Stimulated activated CD4-positive, alpha-beta T cell treated with anti-CD3 and anti-CD28 coated beads, Interleukin-1b, Interleukin-23, amount 100 ng/mL, for 1 hour (primary cell): ENCODE measurements at places on chromosomes 7 and 10.

- DNase-seq, result no peak
Observed at GRCh38 chr7:98125759-98126158, 19.1 kb downstream of the LMTK2 start.

DNA sequence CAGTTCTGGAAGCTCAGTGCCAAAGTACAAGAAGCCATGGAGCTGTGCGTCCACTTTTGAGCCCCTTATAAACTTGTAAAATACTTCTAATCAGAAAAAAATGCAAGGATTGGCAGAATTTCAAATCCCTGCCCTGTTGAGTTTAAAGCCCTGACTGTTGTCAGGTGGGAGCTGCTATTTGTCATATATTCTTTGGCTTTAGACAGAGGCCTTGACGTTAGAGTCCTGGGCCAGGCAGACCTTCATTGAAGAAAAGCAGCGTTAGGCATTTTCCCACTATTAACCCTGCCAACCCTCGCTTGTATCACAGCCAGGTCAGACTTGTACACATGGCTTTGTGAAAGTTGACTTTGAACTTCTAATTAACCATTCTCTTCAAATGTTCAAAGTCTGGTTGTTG lies 155.4 kb downstream of the TWIST1 start:
- no peak for DNase-seq

DNA sequence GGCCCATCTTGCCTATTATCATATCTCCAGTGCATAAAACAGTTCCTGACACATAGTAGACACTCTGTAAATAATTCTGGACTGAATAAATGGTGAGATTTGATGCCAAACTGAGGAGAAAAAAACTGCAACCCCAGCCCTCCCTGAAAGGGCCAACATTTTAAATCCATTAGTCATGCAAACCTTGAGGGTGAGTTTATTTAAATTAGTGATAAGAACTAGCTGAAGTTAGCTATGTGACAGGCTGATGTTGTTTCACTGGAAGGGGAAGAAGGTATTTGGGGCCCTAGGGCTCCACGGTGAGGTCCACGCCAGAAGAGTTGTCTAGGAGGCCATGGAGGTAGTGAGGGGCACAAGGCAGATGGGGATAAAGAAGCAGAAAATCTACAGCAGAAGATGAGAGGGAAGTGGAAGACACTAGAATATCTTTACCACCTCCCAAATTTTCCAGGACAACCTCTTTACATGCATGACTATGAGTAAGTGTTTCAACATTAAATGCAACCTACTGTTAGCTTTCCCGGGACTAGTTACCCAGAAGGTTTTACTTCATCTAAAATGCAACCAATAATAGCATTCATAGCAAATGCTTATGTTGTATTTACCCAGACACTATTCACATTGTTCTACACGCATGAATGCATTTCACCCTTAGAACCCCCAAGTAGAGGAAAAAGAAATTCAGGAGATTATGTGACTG lies 183.2 kb upstream of the LYZL1 start:
- DNase-seq, result no peak

DNA sequence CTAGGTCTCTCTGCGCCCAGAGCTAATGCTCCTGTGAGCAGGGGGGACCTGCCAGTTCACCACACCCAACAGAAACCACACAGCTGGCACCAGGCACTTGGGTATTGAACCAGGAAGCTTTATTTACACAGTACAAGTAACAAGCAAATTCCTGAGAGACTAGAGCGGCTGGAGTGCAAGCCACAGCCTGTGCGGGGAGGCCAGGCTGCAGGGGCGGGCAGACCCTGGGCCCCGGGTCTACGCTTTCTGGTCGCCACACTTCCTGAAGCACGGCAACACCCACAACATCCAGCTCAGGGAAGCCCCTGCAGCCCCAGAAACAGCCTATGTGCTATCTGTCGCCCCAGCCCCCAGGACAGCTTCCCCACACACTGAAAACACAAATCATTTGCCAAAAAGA lies 125.0 kb downstream of the FAM53B start:
- no peak for DNase-seq

DNA sequence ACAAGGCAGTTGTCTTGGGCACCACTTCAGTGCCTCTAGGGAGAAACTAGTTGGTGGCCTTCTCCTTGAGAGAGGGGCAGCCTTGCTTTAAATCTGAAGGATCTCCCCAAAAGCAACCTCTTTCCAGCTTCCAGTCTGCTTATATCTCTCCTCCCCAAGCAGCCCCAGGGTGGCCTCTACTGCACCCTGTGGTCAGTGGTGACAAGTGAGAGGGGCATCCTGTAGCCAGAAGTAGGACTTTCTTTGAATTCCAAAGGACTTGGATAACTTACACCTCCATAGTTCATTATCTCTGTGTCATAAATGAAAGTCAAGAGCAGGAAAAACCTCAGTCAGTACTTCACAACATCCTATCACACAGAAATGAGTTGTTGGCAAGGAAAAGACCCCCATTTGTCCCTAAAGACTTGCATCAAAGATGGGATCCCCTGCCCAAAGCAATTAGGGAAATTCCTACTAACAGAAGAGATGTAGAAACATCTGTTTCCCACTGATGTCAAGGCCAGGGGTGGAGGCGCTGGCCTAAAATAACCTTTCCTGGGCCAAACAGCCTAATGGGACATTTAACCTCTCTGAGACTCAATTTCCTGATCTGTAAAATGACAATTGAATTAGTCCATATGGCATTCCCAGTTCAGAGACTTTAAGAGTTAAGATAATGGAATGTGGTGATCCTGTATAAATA lies 44.0 kb upstream of the ANKRD1 start:
- no peak for DNase-seq

DNA sequence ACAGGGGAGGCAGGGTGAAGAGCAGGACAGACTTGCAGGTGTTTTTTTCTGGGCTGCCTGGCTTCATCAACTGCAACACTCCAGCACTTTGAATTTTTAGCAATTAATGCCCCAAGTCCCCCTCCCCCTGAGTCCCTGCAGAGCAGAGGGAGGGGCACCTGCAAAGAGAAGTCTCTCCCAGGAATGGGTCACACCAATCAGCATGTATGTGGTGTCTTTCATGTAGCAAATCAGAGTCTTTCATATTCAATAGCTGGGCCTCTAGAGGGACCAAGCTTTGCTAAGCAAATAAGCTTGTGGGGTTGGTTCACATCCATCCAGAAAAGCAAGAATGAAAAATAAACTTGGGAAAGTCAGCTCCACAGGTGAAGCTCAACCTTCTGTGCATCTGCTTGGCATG lies 90.7 kb downstream of the PARP12 start:
- DNase-seq, result no peak

DNA sequence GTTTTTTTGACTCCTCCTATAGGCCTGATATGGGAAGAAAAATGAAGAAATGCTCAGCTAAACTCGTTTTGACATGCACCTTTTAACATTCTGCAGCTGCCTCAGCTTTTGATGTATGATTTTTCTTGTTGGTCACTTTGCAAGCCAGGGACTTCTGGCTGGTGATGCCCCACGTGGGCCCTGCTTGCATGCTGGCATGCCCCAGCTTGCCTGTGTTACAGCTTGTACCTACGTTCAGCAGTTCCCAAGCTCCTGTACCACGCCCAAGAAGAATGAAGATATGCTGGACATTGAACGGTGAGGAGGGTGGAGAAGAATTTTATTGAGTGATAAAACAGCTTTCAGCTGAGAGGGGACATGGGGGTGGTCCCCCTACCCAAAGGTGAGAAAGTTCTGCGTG lies 245.6 kb upstream of the FZD8 start:
- DNase-seq, result no peak

DNA sequence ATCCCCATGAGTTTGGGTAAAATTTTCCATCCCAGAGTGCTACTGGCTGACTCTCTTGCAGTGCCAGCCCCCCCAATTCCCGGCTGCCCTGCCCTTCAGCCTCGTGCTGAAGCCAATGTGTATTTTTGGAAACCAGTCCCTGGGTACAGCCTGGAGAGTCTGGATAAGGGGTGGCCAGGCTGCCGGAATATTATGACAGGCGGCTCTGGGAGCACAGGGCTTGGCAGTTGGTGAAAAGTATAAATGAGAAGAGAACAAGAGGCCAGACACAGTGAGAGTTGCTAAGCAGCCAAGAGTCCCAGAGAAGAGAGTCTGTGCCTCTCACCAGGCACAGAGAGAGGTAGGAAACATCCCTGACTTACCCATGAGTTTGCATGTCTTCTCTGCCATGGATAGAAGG lies 53.6 kb downstream of the TMEM130 start:
- DNase-seq, result no peak

DNA sequence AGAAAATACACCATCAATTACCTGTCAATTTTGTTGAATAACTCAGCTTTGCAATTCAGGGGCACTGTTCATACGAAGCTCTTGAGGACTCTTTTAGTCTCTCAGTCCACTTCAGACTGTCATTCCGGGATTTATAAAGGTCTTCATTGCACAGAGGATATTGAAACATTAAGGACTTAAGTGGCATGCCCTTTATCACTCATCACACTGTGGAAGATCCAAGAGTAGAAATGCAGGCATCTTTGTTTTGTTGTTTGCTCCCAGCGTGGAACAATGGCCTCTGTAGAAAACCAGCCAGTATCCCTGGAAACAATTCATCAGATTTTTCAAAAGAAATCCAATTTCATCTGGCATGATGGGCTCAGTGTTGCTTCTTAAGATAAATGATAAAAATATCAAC lies 66.3 kb upstream of the LRGUK start:
- no peak for DNase-seq

GRCh38 chr7:79608005-79608404 lies 154.5 kb upstream of the MAGI2 start:
- no peak for DNase-seq

GRCh38 chr10:646118-646524 lies 43.3 kb downstream of the DIP2C start:
- DNase-seq, result no peak

DNA sequence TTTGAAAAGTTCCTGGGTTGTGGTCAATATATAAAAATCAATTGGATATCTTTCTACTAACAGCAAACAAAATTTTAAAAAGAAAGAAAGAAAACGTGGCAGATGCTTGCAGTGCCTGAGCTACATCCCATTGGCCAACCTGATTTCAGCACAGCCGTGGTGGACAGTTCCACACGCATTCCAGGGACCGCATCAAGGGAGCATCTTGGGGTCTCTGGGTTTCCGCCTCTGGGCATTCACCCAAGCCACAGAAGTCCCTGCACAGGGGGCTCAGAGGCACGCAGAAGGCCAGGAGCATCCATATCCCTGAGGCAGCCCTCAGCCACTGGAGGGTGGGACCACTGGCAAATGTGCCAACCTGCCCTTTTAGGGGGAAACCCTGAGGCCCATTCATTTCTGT lies 254.5 kb upstream of the RNF32 start:
- DNase-seq, result no peak
